AG20443 (cell line): ENCODE measurements at places on chromosomes 7 and 10.

GRCh38 chr7:2573761-2574160 lies 15.0 kb downstream of the IQCE start:
- no peak for DNase-seq

GRCh38 chr7:50828801-50829200 lies 46.1 kb upstream of the GRB10 start:
- DNase-seq: no peak

DNA sequence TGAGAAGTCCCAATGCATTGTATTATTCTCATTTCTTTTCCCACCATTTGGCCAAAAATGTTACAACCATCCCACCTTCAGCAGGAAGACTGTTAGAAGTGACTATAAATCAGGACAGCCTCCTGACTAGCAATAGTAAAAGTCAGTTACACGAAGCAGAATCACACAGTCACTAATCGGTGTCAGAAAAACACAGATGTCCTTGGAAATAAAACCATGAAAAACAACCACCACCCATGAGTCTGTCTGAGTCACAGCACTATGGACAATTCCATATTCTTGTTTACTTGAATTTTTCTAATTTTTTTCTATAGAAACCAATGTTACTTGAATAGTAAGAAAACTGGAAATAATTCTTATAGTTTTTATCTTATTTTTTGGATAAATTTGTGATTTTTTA lies 81.9 kb upstream of the FRMD4A start:
- DNase-seq: no peak

- DNase-seq: peak; percentile 88
Measured at GRCh38 chr10:117936141-117936540, 110.6 kb downstream of the RAB11FIP2 start.

GRCh38 chr10:11515596-11516430 lies 95.6 kb downstream of the USP6NL start:
- peak; percentile 62 for DNase-seq

DNA sequence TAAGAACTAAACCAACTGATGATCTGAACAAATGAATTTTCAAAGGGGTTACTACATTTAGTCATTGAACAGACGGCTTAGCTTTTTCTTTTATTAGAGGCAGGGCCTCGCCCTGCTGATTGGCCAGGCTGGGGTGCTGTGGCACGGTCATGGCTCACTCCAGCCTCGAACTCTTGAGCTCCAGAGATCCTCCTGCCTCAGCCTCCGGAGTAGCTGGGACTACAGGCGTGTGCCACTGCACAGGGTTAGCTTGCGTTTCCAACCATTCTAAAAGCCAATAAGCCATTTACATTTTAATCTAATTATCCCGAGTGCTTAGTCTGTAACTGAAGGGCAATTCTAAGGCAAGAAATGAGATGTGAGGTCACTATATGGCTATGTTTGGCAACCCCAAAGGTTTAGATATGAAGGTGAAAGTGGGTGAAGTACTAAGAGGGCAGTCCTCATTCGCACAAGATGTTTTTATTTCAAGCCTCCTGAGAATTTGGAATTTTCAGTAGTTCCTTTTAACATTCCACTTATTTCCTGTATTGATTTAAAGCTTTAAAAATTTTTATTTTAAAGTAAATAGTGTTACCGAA lies 1.6 kb upstream of the CDK13 start:
- DNase-seq: peak; percentile 10
